ENCODE measurements at places on chromosomes 3 and 15.

DNA sequence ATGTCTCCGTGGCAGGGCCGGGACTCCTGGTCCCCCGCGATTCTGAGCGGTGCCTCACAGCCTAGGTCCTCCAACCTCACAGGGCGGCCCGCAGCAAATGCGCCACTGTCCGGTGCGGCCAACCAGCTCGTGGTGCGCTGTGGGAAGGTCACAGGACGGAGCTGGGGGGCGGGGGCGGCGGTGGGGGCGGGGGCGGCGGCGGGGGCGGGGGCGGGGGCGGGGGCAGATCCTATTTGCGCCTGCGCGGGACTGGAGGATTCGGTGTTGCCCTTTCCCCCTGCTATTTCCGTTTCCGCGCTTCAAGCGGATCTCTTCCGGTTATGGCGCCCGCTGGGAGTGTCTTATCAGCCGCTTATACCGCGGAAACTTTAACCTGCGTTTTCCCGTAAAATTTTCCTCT, 106.7 kb upstream of the SNRPN start:
- DNase-seq = no peak

- DNase-seq = no peak
These were observed 589.2 kb downstream of the ROBO1 start for GRCh38 chr3:79178471-79179180.

DNA sequence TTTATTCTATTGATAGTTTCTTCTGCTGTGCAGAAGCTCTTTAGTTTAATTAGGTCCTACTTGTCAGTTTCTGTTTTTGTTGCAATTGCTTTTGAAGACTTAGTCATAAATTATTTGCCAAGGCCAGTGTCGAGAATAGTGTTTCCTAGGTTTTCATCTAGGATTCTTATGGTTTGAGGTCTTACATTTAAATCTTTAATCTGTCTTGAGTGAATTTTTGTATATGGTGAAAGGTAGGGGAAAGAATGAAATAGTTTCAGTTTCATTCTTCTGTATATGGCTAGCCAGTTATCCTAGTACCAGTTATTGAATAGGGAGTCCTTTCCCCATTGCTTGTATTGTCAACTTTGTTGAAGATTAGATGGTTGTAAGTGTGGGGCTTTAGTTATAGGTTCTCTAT, 10.6 kb upstream of the GCSAM start:
- no peak for DNase-seq

- DNase-seq = no peak
These were observed 729.6 kb upstream of the NR2F2 start for GRCh38 chr15:95600884-95601283.

- DNase-seq = no peak
These were observed 181.7 kb upstream of the NSMCE3 start for GRCh38 chr15:29451201-29451781.

DNA sequence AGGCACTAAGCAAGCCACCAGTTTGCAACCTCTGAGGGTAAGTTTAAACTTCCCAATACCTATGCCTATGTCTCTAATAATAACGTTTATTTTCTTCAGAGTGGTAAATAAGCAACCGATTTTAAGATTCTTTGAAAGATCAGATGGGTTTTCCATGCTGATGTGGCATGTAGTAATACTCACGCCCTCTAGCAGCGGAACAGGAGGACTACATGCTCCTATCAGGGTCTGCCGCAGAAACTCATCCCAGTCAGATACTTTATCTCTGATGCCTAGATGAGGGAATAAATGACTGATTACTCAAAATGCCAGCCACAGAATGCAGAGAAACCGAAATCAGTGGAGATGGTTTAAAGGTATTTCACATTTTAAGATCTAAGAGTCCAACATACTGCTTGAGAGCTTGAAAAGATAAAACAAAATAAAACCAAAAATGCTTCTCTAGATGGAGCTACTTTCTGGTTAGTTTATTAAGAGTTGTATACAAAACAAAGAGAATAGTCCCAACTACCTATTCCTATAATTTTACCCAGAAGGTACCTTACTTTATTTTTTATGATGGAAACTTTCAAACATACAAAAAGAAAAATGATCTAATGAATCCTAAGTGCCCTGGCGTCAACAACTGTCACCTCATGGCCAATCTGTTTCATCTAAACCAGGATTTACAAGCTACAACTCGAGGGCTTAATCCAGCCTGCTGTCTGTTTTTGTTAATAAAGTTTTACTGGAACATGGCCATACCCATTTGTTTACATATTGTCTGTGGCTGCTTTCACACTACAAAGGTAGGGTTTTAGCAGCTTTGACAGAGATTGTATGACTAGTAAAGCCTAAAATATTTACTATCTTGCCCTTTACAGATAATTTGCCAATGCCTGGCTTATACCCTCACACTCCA, 37.5 kb upstream of the STIMATE start:
- peak; percentile 33 for DNase-seq

DNA sequence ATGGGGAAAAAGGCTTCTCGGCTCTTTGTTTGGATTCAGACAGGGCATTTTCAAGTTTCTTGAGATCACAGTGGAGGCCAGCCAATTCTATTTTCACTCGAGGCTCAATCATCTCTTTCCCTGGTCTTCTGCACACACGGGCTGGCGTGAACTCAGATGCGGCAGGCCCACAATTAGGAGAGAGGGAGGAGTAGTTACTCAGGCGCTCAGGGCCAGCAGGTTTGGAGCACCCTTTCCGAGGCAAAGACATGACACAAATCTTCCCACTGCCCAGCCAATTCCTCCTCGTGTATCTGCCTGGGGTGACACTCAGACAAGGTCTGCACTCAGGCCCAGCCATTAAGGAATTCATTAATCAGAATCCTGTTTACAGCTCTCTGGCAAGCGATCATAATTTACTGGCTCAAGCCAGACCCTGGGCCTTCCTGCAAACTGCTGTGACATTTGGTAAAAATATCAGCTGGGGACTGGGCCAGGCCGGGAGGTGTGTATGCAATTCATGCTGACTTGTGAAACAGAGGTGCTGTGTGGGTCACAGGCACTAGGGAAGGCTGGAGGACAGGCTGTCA, 68.1 kb upstream of the TLE3 start:
- DNase-seq = no peak

DNA sequence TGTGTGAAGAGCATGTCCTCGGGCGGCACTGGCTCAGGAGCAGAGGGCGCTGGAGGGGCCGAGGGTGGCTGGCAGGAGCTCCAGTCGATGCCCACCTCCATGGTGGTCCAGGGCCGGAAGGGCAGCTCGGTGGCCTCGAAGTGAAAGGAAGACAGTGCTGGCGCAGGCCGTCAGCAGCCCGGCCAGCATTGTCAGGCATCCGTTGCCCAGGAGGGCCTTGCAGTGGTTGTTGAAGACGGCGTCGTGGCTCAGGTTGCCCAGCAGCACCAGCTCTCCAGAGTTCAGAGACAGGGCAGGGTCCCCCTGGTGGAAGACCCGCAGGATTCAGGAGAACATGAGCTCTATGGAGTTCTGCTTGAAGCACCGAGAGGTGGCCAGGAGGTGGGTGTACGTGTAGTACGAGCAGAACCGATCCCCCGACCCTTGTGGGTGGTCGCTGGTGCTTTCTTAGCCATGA, 16.5 kb upstream of the SIAH2 start:
- no peak for DNase-seq

DNA sequence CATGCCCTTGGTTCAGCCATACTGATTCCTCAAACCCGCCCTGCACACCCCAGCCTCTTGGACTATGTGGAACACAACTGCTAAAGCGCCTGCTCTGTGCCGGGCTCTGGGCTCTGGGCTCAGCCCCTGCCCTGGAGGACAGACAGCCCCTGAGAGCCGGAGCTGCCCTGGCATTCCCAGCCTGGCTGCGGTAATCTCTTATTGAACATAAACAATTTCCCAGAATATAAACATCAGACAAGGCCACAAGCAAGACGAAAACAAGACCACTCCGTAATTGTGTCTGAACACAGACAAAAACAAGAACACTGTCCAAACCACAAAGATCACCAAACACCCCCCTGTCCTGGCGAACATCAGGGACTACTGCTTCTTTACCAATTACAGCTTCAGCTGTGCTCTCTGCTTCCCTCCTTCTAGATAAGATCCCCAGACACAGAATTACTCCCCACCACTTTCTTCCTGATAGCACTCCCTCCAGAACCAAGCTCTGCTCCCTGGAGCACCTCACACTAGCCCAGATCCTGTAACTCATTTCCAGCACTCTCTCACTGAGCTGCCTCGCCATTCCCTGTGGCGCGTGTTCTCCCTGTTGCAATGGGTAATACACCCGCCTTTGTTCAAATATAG, 57.1 kb upstream of the TLE3 start:
- DNase-seq = no peak

DNA sequence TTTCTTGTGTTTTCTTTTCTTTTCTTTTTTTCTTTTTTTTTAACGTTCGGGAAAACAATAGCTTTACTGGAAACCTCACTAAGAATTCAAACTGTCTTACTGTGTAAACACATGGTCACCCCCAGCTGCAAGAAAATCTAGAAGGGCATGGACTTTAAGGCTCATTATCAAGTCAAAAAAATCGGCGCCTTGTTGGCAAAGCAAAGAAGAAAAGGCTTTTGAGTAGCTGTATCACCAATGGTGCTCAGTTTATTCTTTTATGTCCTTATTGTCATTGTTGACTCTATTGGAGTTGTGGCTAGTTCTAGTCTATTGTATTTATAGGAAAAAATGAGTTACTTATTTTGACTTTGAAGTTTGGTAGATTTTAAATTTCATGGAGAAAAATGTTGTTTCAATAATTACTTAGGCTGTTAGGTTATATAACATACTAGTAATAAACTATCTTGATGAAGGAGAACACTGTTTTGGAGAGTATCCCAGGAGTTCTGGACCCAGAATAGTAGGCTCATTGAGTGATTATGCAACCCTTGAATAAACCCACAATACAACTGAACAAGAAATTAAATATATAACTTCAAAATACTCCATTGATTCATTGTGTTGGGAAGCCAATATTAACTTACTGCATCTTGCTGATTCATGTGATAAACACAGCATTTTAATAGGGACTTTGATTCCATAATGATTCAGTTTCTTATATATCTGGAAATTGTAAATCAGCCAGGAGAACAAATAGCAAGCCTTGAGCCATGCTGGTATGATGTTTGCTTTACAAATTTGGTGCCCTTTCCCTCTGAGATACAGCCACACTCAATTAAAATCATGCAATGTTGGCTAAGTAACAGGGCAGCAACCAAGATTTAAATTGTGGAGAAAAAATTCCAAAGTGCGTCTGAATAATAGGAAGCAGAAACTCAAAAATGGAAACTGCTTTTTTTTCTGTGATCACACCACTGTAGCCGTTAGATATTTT, 27.8 kb upstream of the GOLIM4 start:
- DNase-seq = no peak

- DNase-seq = no peak
These were observed 34.8 kb upstream of the CFAP20DC start for GRCh38 chr3:59084583-59084982.

DNA sequence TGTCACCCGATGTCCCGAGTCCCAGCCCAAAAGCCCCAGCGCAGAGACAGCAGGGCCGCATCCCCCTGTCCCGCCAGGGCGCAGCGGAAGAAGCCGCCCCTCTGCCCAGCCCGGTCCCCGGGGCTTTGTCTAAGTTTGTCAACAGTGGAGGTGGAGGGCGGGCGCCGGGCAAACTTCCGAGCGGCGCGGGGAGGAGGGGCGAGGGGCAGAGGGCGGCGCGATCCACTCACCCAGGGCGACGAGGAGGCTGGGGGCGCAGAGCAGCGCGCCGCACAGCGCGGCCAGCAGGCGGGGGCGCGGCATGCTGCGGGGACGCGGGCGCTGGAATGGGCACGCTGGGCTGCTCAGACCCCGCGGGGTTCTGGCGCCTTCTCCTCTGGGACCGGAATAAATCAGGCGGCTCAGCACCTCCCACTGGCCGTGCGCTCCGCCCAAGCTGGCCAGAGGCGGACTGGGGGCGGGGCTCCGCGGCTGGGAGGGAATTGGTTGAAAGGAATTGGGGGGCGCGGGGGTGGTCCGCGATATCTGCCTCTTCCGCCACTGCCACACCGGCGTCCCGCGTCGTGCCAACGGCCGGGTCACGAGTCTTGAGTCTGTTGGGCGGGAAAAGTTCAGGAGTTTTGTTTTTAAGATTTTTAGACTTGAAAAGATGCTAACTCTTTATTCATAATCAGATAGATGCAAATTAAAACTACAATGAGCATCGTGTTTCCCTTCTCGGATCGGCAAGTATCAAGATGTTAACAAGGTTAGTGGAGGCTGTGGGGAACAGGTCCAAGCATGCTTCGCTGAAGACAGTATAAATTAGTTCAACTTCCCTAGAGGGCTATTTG, at the start of gene MFGE8:
Gene MFGE8, minus strand, starts transcription at position 363 of the 833 bp plus-strand sequence. Its CDS starts 60 bp downstream, at position 303.
- peak; percentile 63 for DNase-seq

DNA sequence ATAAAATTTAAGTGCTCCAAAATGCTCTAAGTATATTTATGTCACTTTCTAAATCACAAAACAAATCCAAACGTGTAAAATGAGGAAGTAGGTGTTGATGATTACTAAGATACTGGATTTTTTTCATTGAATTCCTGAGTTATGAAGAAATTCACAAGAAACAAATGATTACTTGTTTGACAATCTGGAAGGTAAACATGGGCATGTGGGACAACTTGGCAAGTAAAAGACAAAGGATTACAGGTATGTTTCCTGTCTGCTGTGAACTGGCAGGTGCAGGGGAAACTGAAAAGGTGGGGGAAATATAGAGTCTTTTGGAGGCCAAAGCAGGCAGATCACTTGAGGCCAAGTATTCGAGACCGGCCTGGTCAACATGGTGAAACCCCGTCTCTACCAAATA, 252.7 kb upstream of the AZI2 start:
- no peak for DNase-seq

GRCh38 chr3:12797124-12797891, 828 bp downstream of the CAND2 start:
- DNase-seq = no peak

DNA sequence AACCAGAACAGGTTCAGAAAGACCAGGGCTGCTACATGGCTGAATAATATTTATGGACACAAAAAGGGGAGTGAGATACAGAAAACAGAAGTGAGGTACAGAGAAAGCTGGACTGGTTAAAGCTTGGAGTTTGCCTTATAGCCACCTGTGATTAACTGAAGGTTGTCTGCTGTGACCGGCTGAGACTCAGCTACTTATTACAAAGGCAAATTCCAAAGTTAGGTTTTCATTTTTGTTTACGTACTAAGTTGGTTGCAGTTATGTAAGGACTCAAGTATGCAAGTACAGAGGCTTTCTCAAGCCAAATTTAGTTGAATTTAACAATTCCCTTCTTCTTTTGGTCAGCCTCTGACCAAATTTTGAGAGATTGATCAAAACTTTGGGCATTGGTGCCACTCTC, 264.6 kb downstream of the THSD4 start:
- DNase-seq = no peak

GRCh38 chr15:53454843-53455721, 304.4 kb downstream of the WDR72 start:
- no peak for DNase-seq

DNA sequence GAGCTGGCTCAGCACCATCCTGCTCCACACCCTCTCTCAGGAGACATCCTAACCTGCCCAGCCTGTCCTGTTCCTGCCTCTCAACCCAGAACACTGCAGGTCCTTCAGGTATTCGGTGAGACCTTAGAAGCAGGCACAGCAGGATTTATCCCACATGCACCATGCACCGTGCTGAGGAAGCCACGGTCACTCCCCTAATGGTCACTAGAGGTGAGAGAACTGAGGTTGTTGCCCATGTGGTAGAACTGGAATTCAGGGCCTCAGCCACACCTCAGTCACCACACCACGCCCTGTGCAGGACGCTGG, 36.9 kb downstream of the APBA2 start:
- DNase-seq = no peak

All from amniotic stem cell (primary cell).